T-helper 17 cell (primary cell): ENCODE measurements at places on chromosomes 2 and 18.

GRCh38 chr2:20619624-20620024 lies 31.3 kb downstream of the HS1BP3 start:
- DNase-seq = no peak

- DNase-seq = no peak
Measured at GRCh38 chr2:219327719-219328118, 4.8 kb downstream of the RESP18 start.

DNA sequence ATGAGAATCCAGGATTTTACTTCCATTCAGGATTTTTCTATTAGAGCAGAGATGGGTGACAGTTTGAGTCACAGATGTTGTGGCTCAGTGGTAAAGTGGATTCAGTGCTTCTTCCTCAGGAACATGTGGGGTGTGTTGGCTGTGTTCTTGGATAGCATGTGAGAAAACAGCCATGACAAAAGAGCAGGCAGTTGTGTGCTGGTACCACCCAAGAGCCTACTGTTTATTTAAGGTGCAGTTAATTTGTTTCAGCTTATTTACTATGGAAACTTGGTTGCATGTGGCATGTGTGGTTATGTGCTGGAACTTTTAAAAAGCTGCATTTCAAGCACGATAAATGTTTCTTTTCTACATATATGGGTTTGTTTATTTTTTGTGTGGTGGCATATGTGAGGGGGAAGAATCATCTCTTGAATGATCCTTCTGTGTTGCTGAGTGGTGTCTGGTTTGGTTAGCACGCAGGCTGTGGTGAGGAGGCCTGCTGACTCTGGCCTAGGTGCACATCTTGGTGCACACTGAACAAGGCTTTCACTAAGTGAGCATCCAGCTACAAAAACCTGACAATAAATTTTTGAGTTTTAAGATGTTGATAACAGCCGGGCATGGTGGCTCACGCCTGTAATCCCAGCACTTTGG lies 67.3 kb downstream of the SPTBN1 start:
- DNase-seq = no peak

DNA sequence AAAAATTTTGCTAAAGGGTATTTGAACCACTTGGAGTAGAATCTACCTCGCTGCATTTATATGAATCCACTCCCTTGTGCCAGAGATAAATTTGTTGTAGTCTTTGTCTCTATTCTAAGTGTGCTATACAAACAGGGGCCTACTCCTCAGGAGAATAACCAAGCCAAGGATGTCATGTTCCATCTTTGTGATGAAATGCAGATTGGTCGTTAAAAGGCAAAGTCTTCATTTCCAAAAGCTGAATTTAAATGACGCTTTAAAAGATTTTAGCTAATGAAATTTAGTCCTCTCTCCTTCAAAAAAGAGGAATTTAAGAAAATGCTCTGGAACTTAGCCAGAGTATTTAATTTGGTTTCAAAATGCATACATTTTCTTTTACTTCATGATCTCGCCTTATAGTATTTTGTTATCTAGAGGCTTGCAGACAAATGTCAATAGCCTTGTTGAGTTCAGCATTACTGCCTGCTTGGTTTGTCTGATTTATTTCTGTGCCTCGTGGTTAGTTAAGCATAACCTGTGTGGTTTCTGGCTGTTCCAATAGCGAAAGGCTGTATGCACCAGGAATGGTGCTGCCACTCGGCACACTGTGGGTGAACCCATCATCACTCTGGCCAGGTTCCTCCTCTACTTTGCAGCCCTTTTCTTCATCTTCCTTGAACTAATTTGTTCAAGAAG lies 417.6 kb downstream of the ZNF521 start:
- DNase-seq = no peak

DNA sequence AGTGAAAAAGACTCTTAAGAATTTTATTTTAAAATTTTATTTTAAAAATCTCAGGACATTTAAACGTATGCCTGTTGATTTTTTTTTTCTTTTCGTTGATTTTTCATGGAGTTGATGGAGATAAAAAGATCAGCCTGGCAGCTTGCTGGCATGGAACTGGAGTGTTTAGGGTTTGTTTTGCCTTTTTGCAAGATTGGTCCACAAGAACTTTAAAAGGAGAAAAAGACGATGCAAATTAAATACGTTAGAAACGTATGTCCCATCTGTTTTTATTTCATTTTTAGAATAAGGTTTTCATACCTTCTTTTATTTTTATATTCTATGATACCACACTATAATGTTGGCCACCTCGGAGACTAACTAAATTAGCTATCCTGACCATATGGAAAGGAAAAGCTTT lies 254.9 kb downstream of the ARHGAP15 start:
- no peak for DNase-seq

GRCh38 chr2:180991361-180991760 lies 11.0 kb downstream of the UBE2E3 start:
- DNase-seq = no peak

DNA sequence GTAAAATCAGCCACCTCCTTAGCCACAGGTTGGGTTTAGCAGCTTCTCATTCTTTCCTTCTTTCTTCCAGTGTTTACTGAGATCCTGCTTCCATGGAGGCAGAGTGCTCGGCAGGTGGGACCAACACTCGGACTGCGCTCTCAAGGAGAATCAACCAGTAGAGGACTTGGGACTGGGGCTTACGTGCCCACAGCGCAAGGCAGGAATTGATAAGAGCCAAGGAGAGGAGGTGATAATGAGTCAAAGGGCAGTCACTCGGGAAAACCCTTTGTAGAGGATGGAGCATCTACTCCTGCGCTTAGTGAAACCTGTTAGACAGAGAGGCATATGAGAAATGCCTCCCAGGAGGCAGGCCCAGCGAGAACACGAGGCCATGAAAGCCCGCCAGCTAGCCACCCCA lies 2.9 kb upstream of the MRO start:
- no peak for DNase-seq

DNA sequence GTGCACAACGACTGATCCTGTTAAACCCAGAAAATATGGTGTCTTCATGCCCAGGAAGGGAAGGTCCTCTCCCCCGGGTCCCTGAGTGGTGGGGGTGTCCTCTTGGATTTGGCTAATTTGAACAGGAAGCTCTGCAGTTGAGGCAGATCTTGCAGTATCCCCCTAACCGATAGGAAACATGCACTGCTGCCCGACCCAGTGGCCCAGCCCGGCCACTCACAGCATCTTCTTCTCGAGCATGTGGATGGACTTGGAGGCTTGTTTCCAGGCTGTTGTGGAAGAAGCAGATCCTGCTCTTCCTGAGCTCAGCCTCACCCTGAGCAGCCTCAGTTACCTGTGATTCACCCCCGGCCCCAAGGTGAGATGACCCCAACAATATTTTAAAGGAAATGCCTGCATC lies 46.4 kb upstream of the ASB1 start:
- no peak for DNase-seq

DNA sequence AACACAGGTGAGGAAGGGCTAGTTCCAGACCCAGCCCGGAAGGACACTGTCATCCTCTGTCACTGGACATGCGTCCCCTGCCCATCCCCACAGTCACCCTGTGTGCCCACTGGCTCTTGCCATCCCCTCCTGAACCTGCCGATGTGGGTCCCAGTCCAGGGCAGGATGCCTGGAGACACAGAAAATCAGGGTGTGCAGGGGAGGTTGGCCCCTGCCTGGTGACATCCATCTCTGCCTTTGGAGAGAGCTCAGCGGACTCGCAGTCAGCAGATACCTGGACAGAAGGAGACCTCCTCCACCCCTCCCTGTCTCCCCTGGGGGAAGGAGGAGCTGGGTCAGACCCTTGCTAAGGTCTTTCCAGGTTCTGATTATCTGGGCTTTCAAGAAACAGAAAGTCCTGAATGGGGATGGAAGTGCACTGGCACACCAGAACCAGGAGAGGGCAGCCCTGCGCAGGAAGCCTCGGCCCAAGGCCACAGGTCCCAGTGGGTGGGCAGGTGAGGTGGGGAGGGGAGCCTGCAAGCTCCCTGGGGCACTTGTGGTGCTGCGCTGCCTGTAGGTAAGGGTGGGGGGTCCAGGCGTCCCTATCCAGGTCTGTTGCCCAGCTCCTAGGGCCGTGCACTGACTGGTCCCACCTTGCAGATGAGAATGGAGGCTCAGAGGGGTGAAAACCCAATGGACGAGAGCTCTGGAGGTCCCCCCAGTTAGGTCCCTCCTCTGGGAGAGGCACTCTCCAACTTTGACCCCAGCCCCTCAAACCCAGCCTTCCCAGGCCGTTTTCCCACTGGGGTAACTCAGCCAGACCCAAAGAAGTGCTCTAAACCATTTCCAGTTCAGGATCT lies 9.7 kb upstream of the OTOS start:
- DNase-seq = no peak

DNA sequence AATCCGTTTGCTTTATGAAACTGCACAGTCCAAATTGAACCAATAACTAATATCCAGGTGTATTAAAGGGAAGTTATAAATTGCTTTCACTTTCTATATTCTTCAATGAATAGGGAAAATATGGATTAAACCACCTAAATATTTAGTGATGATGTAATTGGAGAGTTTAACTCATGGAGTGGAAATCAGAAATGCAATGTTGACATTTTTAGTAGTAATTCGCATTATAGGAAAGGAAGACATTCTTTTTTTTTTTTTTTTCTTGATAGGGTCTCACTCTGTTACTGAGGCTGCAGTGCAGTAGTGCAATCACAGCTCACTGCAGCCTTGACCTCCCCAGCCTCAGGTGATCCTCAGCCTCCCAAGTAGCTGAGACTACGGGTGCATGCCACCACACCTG lies 321.9 kb downstream of the RNF144A start:
- no peak for DNase-seq
